ENCODE measurements at places on chromosomes 12 and 14.
A peak's percentile ranks its signal among the peaks of the same experiment; 100 is the strongest.

DNA sequence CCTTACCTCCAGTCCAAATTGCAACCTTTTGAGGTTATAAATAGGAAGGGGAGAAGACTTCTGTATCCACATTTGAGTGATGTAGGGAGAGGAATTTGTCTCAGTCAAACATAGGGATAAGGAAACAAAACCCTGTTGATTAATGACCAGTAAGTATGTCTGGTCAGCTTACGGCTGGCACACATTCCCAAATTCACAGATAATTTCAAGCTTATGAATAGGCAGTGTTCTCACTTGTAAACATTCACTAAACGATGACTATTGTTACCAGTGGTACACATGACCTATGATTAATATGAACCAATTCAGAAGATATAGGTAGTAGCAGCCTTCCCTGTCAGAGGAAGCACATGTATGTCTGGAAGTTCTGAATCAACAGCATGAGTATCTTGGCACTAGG is 33.0 kb upstream of the SLC5A8 start:
- DNase-seq: no peak

GRCh38 chr12:96046543-96047228 is 11.3 kb upstream of the LTA4H start:
- DNase-seq: no peak

DNA sequence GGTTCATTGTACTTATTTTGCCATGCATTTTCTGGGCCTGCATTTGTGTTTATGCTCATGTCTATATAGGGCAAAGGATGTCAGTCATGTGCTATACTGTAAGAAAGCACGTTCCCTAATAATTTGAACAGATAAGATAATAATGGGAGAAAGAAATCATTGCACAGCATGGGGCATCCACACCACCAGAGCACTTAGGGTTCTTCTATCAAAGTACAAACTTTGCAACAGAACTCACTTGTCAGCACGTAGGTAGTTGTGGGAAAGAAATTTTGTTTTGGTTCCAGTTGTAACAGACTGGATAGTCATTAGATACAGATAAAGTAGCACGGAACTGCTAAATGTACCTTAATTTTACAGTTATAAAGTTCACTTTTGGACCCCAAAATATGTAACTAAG is 10.1 kb downstream of the PPP1CC start:
- DNase-seq: no peak

GRCh38 chr12:5247144-5247543 is 184.8 kb upstream of the NTF3 start:
- no peak for DNase-seq

DNA sequence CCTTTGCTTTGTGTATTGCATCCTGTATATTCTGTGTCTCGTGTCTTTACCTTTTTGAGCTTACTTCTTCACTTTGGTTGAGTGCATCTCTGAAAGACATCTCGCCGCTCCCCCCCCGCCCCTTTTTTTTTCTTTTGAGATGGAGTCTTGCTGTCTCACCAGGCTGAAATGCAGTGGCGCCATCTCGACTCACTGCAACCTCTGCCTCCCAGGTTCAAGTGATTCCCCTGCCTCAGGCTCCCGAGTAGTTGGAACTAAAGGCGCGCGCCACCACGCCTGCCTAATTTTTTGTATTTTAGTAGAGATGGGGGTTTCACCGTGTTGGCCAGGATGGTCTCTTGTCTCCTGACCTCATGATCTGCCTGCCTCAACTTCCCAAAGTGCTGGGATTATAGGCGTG is 49.9 kb downstream of the DIP2B start:
- no peak for DNase-seq

GRCh38 chr12:101173197-101173749 is 36.8 kb downstream of the SLC5A8 start:
- DNase-seq: no peak

GRCh38 chr14:90412058-90412457 is 15.2 kb downstream of the CALM1 start:
- DNase-seq: no peak

- no peak for DNase-seq
Measured at GRCh38 chr12:109448707-109449390, 28.3 kb downstream of the KCTD10 start.

DNA sequence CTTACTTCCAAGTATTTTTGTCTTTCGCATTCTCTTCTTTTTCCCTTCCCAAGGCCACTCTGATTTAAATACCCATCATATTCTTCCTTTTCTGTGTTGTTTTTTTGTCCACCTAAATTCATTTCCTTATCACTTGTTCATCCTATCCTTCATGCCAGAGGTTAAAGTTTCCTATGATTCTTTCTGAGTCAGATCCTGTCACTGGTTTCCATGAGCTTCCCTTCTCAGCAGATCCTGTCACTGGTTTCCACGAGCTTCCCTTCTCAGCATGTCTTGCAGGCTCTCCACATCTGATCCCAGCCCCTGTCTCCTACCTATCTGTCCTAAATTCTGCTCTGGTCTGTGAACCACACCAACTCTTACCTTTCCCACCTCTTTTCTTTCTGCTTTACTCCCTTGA is 311.8 kb upstream of the RGS6 start:
- DNase-seq: no peak

- no peak for DNase-seq
Measured at GRCh38 chr12:126772171-126772864, 1494.7 kb upstream of the TMEM132C start.

- DNase-seq: no peak
Measured at GRCh38 chr14:102487204-102487577, 22.4 kb downstream of the ANKRD9 start.

DNA sequence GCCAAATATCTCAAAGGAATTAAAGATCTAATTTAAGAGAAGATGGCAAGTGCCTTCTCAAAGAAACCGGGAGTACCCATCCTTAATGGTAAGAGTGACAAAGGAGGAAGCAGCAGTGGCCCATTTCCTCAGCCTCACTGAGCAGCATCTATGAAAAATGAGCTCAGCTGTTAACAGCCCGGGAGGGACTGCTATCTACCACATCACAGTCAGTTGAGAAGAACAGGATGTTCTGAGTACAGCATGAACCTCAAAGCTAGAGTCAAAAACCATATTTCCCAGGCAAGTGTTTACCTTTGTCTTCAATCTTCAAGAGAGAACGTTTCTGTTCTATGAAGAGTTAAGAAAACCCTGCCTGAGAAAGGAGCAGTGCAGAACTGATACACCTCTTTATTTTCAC is 115.0 kb downstream of the BTG1 start:
- DNase-seq: no peak

DNA sequence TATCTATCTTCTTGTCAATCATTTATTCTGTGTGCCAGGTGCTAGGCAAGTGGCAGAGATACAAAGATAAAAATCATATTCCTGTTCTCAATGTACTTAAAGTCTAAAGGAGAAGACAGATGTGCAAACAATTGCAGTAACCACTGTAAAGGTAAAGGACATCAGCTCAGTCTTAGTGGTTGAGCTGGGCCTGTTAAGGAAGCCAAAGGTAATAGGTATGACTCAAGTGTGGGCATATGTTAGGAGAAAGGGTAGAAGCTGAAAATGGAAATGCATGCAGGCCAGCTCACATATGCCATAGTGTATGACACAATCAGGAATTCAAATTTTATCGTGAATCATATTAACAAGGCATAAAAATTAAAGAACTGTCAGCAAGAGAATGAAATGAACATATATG is 49.8 kb downstream of the FAR2 start:
- DNase-seq: no peak

- no peak for DNase-seq
Measured at GRCh38 chr12:104133866-104134265, 4.1 kb downstream of the NFYB start.

DNA sequence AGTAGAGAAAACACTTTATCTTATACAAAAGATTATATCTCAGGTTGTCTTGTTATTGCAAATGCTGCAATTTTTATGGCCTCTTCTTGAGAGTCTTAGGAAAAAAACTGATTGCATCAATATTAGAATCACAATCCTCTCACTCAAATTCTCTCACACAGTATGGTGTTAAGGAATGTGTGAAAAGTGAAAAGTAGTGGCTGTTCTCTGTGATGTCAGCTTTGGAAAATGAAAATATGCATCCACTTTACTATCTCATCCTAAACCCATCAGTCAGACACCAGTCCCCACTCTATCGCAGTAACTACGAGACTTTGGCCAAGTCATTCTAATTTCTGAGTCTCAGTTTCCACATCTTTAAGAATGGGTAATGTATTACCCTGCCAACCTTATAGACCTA is 32.6 kb upstream of the NTF3 start:
- DNase-seq: no peak

DNA sequence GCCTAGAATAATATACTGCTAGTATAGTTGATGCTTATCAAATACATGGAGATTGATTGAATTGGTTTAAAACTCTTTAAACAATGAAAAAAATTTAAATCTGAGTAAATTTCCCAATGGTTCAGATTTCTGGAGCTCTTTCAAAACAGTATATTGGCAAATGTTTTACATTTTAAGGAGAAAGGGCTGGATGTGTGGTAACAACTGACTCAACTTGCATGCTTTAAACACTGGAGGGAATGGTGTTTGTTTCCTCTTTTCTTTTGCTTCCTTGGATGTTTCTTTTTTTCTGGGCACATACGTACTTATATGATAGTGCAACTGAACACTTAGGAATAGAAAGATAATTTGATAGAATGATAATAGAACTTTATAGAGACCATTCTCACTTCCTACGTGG is 73.8 kb upstream of the RFX4 start:
- DNase-seq: no peak

- DNase-seq: no peak
Measured at GRCh38 chr12:69932154-69932553, 107.1 kb downstream of the MYRFL start.

- no peak for DNase-seq
Measured at GRCh38 chr12:12436831-12437345, 80.0 kb downstream of the BORCS5 start.

DNA sequence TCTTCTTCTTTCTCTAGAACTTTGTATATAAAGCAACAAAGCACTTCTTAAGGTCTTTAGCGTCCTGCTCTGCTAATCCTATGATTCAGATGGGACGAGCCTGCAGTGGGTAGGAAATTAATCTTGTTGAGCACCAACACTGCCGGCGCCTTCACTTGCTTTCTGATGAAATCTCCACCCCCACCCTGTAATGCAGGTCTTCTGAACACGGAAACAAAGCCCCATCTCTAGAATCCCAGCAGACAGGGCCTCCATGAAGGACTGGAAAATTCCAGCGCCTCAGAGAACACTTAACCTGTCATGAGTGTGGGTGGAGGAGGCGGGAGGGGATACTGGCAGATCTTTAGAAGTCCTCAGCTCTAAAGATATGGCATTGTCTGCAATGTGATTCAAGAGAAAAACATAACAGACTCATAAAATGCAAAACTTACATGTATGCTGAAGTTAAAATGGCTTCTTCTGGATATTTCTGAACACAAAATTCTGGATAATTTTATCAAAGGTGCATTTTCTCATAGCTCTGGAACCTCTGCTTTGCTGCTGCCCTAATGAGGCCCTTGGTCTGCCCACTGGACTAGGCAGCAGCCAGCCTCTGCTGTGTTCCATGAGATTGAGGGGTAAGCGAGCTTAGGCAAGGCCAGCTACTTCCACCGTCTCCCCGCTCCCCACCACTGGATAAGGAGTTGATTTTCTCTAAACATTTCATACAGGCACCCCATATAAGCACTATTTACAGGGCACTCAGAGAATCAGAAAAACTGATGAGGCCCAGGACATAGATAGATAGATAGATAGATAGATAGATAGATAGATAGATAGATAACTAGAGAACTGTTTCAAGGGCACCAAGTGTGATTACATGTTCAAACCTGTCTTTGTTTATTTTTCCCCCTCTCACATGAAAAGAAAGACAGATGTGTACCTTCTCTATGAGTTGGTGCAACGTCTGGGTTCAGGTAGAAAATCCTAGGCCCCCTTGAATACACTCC is 43.1 kb downstream of the ZFP36L1 start:
- no peak for DNase-seq

DNA sequence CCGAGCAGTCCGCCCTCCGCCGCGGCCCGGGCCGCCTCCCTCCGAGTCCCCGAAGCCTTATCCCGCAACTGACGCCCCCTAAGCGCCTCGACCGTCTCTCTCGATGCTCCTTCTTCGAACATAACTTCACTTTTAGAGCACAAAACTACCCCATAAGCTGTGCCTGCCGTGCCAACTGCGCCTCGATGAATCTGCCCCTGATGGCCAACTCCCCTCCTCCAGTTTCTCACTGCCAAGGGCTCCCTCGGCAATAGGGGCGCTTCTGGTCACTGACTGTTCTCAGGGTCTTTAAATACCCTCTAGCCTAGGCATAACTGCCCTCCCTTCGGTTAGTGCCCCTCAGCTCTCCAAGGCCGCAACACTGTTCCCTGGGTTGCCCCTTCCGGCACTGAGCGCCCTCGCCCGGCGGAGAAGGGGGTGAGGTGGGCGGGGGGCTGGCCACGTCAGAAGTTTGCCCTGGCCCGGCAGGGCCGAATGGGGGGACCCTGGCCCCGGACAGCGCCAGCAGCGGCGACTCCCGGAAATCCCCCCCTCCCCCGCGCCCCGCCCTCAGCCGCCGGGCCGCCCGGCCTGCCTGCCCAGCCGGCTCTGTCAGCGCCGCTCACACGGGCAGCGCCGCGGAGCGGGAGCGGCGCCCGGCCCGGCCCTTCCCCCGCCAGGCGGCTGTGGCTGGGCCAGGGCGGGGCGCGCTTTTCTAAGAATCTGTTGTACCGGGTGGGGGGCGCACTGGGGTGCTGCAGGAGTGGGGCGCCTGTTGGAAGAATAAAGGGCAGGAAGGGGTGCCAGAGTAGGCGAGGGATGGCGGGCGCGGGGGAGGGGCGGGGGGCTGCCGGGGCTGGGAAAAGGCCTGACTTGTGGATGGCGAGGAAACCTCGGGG is 10.6 kb downstream of the RARG start:
- peak; percentile 55 for DNase-seq

GRCh38 chr12:82898441-82898840 is 211.7 kb downstream of the TMTC2 start:
- DNase-seq: no peak

DNA sequence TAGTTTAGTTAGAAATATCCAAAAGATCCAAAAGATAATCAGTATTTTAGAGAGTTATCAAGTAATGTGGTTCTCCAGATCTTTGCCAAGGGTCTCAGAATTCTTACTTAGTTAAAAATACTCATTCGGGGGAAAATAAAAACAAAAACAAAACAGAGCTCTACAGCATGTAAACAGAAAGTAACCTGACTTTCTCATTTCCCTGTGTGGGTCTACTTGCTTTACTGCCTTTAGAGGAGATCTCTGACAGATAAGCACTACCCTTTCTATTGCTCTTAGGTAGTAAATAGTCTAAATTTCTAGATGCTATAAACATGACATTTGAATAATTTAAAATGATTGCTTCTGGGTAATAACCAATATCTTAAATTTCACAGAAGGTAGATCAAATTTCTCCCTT is 371.8 kb downstream of the RPL10L start:
- no peak for DNase-seq

DNA sequence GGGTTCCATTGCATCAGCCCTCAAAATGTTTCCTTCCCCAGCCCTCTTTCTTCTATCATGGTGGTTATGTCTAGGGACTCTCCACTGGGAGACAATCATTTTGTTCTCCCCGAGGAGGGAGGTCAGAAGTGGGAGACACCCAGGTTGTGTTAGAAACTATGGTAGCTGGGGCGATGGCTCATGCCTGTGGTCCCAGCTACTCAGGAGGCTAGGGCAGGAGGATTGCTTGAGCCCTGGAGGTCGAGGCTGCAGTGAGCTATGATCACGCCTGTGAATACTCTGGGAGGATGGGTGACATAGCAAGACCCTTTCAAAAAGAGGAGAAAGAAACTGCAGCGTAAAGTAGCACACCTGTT is 13.0 kb upstream of the LRRC23 start:
- no peak for DNase-seq

GRCh38 chr12:124027753-124028554 is 54.9 kb downstream of the ZNF664 start:
- no peak for DNase-seq

GRCh38 chr14:26841326-26841725 is 243.5 kb upstream of the NOVA1 start:
- no peak for DNase-seq

Data from NCI-H345 (cell line).